ENCODE measurements at places on chromosomes 7 and 10.

DNA sequence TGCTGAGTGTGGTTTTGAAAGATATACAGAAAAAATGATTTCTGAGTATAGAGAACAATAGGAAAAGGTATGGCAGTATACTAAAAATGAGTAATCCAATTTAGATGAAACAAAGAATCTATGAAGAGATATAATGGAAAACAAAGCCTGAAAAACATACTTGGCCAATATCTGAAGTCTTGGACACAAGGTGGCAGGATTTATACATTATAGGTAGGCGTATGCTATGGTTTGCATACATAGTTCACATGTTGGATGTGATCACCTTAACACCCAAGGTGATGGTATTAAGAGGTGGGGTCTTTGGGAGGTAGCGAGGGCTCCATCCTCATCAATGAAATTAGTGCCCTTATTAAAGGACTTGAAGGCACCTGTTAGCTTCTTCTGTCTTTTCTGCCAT is 34.5 kb upstream of the BPGM start:
- DNase-seq, result no peak

DNA sequence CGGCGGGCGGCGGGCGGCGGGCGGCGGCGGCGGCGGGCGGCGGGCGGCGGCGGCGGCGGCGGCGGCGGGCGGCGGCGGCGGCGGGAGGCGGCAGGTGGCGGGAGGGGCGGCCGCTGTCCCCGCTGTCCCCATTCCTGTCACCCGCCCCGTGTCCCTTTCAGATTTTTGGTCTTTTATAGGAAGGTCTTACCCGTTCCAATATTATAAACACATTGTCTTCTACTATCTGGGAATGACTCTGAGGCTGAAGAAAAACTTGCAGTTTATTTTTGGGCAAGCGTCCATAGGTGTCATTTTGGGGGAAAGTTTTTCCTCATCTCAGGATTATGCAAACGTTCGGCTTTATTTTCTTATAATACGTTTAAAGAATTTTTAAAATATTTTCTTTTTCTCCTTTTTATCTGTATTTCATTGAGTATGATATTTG is 578 bp downstream of the ZNF713 start:
- no peak for DNase-seq

DNA sequence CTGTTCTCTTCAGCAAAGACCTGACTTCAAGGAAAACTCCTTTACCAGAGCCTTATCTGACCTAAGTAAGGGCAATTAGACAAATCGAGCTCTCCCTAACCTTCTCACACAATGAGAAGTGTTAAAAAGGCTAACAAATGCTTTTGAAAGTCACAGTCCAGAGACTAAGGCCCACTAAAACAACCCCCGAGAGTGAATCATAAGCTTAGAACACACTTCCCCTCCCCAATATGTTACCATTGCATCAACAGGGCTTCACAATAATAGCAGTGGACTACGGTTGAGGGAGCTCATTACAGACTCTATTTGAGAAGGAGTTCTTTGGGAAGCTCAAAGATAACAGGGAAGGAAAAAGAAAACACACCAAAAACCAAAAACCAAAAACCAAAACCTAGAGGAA is 28.6 kb upstream of the ZEB1 start:
- DNase-seq, result no peak

DNA sequence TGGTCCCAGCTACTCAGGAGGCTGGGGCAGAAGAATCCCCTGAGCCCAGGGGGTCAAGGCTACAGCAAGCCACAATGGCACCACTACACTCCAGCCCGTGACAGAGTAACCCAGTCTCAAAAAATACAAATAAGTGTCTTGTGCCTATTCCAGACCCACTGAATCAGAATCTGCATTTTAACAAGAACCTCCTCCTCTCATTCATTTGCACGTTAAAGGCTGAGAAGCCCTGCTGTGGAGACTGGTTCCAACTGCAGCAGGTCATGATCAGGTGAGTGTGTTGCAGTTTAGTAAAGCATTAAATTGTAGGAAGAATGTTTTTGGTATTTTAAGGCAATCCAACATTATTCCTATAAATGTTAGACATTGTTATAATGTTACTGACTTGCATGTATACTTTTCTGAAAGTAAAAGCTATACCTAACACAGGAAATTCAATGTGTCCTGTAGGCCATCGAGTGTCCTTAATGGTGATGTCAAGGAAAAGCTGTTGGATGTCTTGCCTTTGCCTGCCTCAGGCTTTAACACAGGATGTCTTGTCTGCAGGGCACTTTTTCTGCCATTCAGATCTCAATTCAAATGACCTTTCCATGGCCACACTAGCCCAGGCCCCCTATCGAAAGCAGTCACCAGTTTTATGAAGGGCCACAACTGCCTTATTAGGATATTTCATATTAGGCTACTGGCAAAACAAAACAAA is 30.4 kb downstream of the MKRN1 start:
- DNase-seq, result no peak

All from NCI-H187 treated with DMSO at 0.1 percent for 48 hours (cell line).